BJ (cell line): ENCODE measurements at places on chromosomes 7 and 10.

- peak; percentile 63 for DNase-seq
Observed at GRCh38 chr10:96614515-96614914, 27.7 kb upstream of the TM9SF3 start.

DNA sequence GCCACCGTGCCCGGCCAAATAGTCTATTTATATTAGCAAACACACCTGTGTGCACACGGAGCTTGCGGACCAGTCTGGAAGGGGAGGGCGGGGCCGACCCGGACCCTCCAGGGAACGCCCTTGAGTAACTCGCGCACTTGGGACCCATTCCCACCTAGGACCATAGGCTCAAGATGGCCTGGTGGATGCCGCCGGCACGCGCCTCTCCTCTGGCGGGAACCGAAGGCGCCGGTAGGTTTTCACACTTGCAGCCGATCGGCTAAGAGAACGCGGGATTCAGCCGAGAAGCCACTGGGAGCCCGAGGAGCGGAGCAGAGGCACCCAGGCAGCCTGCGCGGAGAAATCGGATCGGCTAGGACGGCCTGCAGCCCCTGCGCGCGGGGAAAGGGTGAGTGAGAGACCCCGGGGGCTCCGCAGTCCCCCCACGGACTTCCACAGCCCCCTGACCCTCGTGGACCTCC lies 18.9 kb downstream of the IFT22 start:
- DNase-seq = no peak

GRCh38 chr10:125709553-125710474 lies 9.7 kb upstream of the EDRF1 start:
- DNase-seq = no peak

DNA sequence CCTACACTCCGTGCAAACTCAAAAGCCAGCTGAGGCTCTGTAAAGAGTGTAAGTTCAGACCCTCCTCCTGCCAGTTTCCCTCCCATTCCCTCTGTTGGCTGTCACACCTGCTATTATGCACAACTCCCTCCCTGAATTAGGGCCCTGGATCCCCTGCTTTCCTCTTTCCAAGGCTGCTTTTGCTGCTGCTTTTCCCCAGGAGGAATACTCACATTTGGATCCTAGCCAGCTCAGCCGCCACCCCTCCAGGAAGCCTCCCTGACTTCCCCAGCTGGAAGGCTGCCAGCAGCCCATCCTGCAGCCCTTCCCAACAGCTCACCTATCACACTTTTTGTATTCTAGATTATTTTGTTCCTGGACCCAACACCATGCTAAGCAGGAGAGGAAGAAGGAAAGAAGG lies 40.9 kb upstream of the WDR11 start:
- DNase-seq = no peak

GRCh38 chr10:71209731-71210541 lies 2.4 kb upstream of the UNC5B start:
- DNase-seq = no peak

- no peak for DNase-seq
Observed at GRCh38 chr7:90595801-90596670, at the start of gene CDK14. Gene CDK14 (plus strand): TSS chr7:90596321. CDS start chr7:90596628, 307 bp downstream.

GRCh38 chr10:13195016-13195415 lies 33.7 kb downstream of the MCM10 start:
- no peak for DNase-seq

GRCh38 chr7:110854166-110854565 lies 236.8 kb upstream of the LRRN3 start:
- no peak for DNase-seq

DNA sequence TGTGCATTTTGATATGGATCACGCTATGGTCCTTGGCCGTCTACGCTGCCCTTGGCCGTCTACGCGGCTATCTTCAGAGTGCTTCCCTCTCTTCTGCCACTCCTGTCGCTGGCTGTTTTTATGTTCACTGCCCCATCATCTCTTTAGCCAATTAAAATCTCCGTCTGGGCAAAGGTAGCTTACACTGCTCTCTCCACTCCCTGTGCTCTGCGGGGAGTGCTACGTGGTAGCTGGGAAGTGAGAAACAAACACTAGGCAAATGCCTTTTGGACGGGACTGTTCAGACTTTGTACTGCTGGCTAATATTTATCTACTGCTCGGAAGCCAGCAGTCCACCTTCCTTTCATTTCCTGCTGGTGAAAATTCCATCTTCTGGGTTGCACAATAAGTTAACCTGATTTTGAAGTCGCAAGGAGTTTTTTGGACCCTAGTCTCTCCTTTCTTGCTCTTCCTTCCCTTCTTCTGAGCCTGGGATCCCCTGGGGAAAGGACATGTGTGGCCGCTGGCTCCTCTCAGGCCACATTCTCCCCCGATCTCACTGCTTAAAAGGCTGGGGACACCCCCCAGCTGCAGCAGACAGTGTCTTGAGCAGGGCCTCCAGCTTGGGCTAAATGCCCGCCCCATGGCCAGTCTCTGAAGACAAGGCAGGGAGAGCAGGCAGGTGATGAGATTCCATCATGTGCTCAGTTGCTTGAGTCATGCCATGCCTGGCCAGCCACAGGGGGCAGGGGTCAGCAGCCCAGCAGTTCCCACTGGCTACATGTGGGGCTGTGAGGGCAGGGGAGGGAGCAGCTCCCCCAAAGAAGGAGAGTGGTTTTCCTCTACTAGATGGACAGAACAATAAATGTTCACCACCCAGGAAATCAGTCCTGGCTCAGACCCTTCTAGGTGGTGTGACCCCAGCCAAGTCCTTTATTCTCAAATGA lies 25.5 kb upstream of the RBM33 start:
- no peak for DNase-seq

GRCh38 chr7:148153616-148154284 lies 436.8 kb upstream of the C7orf33 start:
- DNase-seq = no peak

- no peak for DNase-seq
Observed at GRCh38 chr10:29064680-29065079, 224.2 kb upstream of the LYZL1 start.

- no peak for DNase-seq
Observed at GRCh38 chr10:82778908-82779307, 903.9 kb downstream of the NRG3 start.

- no peak for DNase-seq
Observed at GRCh38 chr7:1531979-1532455, 1.5 kb downstream of the MAFK start.

DNA sequence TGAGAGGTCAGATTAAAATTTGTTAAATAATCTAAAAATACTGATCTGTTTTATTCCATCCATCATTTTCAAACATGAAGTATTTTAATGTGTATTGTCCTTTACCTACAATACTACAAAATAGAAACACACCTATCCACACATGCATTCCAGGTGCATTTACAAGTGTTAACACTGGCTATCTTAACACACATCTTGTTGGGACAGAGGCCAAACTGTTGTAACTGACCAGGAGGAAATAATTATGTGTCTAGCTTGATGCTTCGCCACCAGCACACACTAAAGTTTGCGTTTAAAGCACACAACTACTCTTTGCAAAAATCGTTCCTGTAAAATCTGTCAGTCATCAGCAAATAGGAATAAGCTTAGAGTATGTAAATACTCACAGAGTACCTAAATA lies 2.8 kb downstream of the PANK1 start:
- DNase-seq = no peak

DNA sequence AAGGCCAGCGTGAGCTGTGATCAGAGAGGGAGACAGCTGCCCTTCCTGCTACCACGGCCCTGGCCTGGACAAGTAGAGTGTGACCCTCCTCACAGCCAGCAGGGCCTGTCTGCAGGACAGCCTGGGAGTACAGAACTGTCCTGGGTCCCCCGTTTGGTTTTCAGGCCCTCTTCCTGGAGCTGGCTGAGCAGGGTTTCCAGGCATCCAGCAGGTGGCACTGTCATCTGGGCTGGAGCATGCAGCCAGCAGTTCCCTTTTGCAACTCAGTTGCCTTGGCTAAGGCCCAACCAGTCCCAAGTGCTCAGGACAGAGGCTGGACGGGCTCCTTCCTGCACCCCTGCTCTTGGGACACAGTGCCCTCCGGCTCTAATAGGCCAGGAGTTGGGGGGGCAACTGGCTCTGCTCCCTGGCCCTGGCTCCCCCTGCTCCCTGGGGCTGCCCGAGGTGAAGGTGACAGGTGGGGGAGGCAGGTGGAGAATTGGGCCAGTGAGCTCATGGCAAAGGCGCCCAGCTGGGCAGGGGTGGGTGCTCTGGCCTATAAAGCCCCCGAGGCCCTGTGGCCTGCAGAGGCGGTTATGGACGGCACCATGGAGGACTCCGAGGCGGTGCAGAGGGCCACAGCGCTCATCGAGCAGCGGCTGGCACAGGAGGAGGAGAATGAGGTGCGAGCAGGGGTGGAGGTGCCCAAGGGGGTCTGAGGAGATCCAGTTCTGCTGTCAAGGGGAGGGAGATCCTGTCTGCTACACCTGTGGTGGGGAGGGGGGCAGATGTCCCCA lies at the start of gene ANKRD2:
Gene ANKRD2 (plus strand): TSS at position 566 of the 776 bp plus-strand sequence. CDS start 10 bp downstream, at position 576.
- no peak for DNase-seq

DNA sequence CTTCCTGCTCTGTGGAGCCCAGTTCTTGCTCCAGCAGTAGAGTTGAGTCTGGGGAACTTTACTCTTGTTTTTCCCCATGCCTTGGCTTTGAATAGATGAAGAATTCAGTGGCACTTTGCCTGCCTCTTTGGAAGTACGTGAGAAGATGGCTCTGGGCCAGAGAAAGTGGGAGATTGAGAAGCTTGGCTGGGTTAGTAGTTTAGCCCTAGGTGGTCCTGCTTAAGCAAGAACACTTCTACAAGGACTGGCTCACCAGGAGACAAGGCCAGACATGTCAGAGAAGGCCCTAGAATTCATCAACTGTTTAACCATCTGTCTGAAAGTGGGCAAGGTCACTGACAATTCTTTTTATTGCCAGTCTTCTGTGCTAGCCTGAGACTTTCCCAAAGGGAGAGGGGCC lies 410.3 kb downstream of the TYW1 start:
- no peak for DNase-seq

GRCh38 chr10:9382533-9382866 lies 1328.0 kb downstream of the GATA3 start:
- DNase-seq = no peak
